ENCODE measurements at places on chromosomes 12 and 14.

DNA sequence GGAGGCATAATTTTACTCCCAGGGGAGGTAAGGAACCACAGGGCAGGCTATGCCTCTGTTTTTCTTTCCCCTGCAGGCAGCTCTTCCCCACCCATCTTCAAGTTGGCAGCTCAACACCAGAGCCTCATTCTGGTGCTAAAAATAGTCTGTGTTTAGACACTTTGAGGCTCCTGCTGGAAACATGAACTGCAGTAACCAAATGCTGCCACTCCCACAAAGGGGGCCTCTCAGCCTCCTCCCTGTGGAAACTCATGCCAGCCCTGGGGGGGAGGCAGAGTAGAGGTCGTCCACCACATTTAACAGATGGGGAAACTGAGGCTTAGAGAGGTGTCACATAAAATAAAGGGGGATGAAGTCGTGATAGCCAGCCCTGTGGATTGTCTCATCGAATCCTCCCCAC, 61.4 kb downstream of the WSCD2 start:
- DNase-seq = no peak

- DNase-seq = no peak
These were observed 629.6 kb downstream of the SLC16A7 start for GRCh38 chr12:60225216-60226000.

- no peak for DNase-seq
These were observed 150.2 kb upstream of the CLEC14A start for GRCh38 chr14:38405851-38406635.

GRCh38 chr12:13957576-13957975, 23.8 kb downstream of the GRIN2B start:
- no peak for DNase-seq

- no peak for DNase-seq
These were observed 143.6 kb downstream of the DUSP6 start for GRCh38 chr12:89208661-89209096.

- peak; percentile 46 for DNase-seq
These were observed at the start of gene COQ5 for GRCh38 chr12:120528861-120529525. Gene COQ5 (minus strand): TSS chr12:120529158. CDS start chr12:120529141, 17 bp downstream.

- no peak for DNase-seq
These were observed 114.1 kb upstream of the E2F7 start for GRCh38 chr12:77179515-77179914.

DNA sequence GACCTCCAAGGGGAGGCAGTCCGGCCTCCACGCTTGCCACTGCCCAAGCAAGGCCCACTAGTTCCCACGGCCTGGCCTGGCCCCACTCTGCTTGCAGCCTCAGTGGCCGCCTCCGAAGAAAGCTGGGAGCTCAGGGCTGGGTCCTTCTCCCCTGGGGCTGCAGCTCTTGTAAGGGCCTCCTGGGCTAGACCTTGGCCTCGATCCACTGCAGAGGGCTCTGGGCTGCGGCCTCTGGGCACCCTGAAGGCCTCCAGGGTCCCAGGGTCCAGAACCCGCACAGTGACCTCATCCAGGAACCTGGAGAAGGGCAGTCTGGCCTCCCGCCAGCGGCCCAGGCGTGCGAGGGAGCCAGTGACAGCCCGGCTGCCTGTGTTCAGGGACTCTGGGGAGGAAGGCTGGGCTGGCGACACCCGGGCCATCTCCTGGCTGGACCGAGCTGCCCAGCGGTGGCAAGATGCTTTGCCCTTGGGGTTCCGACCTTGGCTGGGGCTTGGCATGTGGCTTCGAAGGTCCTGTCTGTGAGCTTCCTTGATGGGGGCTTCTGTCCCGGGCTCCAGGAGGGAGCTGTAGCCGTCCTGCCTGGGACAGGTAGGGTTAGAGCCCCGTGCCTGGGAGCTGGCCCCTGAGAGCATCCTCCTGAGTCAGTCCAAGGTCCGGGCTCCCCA, 9.8 kb downstream of the BEGAIN start:
- DNase-seq = no peak

- no peak for DNase-seq
These were observed 815 bp downstream of the COQ10A start for GRCh38 chr12:56267443-56268071.

GRCh38 chr12:45234139-45234865, 18.4 kb downstream of the ANO6 start:
- DNase-seq = no peak

- DNase-seq = no peak
These were observed 33.3 kb downstream of the SUPT16H start for GRCh38 chr14:21350539-21350938.

DNA sequence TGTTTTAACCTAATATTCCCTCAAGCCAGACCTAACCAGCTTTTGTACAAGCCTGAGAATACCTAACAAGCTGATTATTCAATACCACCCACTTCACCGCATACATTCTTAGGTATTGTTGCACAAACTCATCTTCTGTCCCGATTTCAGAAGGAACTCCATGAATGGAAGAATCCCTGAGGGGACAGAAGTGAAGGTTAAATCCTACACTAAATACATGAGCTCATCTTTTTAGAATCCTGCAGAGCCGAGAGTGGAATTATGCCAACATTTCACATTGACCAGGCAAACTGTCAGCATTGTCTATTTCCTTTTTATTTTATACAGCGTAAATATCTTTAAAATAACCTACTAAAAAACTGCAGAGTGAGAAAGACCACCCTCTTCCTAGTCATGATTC, 140.7 kb upstream of the PRICKLE1 start:
- no peak for DNase-seq

DNA sequence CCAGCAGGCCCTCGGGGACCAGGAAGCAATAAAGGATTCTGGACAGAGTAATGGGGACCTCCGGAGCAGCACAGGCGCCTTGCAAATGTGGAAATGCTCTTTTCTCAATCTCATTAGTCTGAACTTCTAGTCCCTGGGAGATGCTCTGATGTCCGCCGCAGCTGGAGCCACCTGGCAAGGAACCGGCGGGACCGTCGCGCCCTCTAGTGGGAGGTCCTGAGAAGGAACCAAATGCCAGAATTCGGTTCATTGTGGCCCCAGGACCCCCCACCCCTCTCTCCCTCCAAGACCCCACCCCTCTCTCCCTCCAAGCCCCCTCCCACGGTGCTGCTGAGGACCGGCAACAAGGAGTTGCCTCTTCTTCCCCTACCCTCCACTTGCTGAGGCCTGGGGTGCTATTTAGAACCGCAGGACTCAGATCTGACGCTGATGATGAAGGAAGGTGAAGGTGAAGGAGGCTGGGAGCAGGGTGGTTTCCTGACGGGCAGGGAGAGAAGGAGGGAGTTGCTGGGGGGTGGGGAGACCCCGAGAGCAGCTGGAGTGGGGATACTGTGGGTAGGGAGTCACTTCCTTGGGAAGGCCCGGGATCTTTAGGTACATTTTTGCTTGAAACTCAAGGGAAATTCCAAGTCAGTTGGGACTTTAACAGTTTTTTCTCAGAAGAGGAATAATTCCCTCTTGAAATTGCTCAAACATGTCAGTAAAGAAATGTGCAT, 42.5 kb downstream of the SMIM41 start:
- DNase-seq = peak; percentile 73

DNA sequence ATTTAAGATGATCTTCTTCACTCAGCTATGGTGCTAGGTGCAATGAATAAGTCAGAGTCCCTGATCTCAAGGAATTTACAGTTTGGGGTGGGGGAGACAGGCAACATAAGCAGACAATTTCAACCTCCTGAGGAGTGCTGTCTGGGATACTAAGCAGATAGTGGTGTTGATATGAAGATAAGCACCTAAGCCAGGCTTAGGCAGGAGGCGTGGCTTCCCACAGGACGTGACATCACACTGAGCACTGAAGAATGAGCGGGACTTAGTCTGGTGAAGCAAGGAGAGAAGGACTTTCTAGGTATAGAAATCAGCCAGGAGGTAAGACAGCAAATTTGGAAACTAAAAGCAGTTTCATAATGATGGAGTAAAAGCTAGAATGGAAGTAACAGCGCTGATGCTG, 6.8 kb downstream of the PRPH start:
- no peak for DNase-seq

DNA sequence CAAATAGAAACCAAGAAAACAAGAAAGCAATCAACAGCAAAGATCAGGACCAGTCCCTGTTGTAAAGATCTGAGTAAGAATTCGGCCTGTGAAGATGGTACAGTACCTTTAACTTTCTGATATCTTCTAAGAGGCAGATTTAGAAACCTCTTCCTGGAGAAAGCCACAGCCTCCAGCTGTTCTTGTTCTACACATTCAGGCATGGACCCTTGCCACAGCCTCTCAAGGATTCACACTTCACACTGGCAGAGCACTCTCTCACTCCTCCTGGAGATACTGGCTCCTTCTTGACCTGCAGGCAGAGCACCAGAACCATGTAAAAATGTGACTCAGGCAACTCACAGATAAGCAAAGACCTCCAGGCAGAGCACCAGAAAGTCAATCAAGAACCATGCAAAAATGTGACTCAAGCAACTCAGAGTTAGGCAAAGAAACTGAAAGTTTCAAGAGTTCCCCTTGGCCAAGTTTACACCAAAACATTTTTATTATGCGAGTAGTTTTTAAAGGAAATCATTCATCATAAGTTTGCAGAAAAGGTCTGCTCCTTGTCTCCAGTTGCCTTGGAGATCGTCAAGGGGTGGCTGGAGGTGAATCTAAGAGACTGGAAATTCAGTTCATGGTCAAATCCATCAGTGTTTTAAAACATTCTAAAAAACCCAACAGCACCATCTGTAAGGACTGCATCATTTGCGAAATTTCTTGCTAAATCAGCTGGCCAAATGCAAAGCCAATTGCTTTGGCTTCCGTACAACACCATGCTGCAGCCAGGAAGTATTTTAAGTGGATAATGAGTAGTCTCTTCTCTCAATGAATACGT, 119.3 kb upstream of the MDM1 start:
- DNase-seq = no peak

Data from 8988T (cell line).